ENCODE measurements at places on chromosomes 2 and 18.

GRCh38 chr2:118844261-118845004 lies 3.0 kb downstream of the EN1 start:
- no peak for DNase-seq

DNA sequence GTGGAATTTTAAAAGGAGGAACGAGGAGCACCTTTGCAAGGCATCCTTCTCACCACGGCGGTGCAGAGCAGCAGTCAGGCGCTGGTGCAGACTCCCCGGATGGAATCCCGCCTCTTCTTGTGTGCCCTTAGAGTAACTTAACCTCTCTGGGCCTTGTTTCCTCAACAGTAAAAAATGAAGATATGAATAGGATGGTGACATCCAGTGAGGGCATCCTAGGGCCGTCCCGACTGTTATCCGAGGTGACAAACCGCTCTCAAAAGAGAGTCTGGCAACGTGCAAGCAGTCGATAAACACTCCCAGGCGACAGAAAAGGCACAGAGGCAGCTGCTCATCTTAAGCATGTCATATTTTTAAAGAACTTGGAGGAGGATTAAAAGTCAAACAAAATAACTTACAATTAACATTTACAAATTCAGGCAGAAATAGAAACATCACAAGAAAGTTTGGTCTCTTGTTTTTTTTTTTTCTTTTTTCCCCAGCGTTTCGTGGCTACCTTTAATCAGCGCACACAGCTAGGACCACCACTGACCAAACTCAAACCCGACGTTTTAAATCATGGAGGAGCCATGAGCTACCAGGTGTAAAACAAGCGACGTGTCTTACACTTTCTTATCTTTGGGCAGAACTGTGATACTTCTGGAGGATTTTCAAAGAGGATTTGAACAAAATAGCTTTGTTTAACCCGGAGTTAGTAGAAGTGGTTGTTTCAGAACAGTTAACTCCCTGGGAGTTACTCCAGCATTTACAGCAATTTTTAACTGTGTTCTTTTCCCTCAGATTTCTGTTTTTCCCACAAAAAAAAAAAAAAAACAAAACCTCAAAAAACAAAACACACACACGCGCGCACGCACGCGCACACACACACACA lies 2.1 kb downstream of the MBP start:
- DNase-seq: no peak

DNA sequence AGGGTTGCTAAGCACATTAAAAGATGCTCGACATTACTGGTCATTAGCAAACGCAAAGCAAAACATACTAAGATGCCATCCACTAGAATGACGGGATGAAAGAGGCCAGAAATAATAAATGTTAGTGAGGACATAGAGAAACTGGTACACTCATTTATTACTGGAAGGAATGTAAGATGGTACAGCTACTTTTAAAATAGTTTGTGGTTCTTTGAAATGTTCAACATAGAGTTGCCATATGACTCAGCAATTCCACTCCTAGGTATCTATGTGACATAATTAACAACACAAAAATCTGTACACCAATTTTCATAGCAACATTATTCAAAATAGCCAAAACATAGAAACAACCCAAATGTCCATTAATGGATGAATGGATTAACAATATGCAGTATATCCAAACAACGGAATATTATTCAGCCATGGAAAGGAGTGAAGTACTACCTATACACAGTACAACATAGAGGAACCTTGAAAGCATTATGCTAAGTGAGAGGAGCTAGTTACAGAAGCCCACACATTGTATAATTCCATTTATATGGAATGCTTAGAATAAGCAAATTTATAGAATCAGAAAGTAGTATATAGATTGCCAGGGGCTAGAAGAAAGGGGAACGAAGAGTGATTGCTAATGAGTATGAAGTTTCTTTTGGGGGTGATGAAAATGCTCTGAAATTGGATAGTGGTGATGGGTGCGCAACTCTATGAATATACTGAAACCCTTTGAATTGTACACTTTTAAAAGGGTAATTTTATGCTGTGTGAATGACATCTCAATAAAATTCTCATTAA lies 61.9 kb upstream of the IL1R1 start:
- DNase-seq: no peak

GRCh38 chr2:134711692-134712091 lies 7.1 kb downstream of the TMEM163 start:
- DNase-seq: no peak

- no peak for DNase-seq
These were observed 88.4 kb upstream of the ARL5A start for GRCh38 chr2:151916632-151917031.

DNA sequence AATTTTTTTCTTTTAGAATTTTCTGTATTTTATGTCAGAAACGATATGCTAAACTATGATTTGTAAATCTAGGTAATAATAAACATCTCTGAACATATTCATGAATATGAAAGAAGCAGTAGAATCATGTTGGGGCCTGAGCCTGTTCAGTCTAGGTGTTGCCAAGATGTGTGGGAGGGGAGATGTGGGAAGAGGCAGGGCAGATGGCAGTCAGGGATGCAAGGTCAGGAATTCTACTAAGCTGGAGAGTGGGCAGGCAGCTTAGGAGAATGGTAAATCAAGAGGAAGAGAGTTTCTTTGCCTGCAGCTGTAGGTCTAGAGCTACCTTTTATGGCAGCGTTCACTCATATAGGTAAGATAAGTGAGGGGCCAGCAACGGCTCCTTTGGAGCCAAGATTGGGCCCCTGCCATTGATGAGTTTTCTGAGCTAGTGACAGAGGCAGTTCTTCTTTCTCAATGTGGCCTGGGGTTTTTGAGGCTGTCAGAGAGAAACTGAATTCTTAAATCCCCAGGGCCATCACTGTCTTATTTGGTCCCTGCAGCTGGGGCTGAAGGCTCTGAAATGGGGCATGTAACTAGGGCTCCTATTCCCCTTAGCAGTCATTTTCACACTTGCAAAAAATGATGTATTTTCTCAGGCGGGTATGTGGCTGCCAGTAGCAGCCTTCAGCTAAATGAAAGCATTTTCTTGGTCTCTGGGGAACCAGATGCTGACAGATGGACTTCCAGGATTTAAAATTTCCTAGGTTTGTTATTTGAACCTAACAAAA lies 232.8 kb downstream of the PIK3C3 start:
- DNase-seq: no peak

- no peak for DNase-seq
These were observed 7.6 kb upstream of the ONECUT2 start for GRCh38 chr18:57427429-57428201.

DNA sequence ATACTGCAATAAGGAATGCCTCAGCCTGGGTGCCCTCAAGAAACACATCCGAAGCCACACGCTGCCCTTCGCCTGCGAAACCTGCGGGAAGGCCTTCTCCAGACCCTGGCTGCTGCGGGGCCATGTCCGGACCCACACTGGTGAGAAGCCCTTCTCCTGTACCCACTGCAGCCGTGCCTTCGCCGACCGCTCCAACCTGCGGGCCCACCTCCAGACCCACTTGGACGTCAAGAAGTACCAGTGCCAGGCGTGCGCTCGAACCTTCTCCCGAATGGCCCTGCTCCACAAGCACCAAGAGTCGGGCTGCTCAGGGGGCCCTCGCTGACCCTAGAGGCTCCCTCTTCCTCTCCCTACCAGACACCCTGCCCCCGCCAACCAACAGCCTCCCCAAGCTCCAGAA lies 37.6 kb downstream of the UNC80 start:
- DNase-seq: no peak

DNA sequence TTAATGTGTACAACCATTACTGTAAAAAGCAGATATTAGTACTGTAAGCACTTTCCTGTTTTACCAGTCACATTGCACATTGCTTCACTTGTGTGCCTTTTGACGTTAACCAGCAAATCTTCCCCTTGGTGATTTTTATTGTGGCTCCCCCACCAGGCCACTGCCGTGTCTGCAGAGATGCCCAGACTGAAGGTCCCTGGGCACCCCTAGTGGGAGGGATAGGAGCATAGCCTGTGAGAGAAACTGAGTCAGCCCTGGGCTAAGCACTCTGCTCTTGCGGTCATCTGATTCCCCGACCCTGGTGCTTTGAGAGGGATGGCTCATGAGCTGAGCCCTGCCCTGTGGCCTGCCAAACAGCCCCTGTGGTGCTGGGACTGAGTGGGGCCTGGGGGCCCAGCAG lies 73.4 kb downstream of the INPP4A start:
- no peak for DNase-seq

GRCh38 chr2:84970868-84971509 lies at the start of gene KCMF1:
Gene KCMF1 (plus strand): TSS chr2:84971161. CDS start chr2:84971452, 291 bp downstream.
- DNase-seq: peak; percentile 56
